ENCODE measurements at places on chromosomes 2 and 18. TPM values are rescaled to one million over a fixed set of nuclear protein-coding genes. Genes with fewer than 3 reads are reported as not detected.
A peak's percentile ranks its signal among the peaks of the same experiment; 100 is the strongest.

Gene NAT8
- not detected for total RNA-seq

Gene AQP12B
- not detected for total RNA-seq

Gene CHST9
- not detected for total RNA-seq

Gene MMADHC
- total RNA-seq: 265 TPM

Gene HOXD13
- not detected for total RNA-seq

Gene TNS1
- total RNA-seq: 147 TPM

Gene HK2
- 31.2 TPM for total RNA-seq

DNA sequence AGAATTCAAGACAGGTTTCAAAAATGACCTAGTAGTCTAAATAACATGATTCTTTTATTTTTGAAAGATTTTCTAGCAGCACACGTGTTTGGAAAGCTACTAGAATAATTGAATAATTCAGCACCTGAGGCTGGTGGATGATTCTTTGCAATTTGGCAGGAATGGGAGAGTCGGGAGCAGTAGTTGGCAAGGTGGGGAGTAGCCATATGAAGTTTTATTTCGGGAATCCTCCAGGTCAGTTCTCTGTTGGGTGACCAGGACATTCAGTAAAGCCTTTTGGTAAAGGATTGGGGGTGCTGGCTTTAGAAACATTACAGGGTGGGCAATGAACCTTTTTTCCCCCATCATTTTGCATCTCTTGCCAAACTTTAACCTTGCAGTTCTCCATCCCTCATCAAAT is 75.0 kb upstream of the LYPD6B start:
- DNase-seq: no peak

DNA sequence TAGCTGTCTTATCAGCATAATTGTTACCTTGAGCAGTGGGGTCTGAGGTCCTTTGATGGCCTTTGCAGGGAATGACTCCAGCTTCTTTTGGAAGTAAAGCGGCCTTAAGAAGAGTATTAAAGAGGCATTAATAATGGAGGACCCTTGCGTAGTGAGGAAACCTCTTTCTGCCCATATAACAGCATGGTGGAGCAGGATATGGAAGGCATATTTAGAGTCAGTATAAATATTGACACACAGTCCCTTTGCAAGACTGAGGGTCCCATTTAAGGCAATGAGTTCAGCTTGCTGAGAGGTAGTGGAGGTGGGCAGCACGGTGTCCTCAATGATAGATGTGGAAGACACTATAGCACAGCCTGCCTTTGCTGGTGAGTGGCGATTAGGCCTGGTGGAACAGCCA is 32.7 kb downstream of the NCL start:
- DNase-seq: no peak

DNA sequence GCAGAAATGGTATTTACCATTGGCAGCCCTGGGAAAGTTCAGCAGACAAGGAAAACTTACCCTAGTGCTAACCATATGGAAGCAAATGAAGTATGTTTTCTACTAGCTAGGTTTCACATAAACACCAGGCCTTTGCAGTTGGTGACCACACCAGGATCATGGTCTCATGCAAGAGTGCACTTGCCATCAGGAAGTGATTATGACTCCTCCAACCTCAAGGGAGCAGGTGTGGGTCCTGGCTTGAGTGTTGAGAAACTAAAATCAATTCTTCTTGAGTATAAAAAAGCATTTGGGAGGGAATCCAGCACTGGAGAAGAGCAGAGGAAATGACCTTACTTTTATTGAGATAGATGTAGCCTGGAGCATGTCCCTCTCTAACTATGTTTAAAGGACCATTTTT is 56.8 kb upstream of the SPAG16 start:
- DNase-seq: no peak

GRCh38 chr2:56571074-56571473 is 387.3 kb downstream of the CCDC85A start:
- no peak for DNase-seq

GRCh38 chr18:78884502-78884901 is 95.1 kb upstream of the SALL3 start:
- no peak for DNase-seq

DNA sequence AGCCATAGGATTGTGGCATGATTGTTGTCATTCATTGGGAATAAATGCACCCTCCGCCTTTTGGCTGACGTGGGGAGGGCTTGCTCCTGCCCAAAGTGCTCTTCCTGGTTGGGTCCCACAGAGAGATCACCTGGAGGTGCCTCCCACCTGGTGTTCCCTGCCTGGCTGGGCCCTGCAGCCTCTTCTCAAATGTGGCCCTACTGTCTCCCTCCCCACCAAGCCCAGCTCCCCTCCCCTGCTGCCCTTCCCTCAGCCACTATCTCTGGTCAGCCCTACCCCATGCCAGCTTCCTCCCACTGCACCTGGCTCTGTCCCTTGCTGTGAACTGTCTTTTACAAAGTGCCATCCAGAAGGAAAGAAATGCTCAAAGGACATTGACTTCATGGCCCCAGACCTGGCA is 173.4 kb downstream of the GLI2 start:
- no peak for DNase-seq

DNA sequence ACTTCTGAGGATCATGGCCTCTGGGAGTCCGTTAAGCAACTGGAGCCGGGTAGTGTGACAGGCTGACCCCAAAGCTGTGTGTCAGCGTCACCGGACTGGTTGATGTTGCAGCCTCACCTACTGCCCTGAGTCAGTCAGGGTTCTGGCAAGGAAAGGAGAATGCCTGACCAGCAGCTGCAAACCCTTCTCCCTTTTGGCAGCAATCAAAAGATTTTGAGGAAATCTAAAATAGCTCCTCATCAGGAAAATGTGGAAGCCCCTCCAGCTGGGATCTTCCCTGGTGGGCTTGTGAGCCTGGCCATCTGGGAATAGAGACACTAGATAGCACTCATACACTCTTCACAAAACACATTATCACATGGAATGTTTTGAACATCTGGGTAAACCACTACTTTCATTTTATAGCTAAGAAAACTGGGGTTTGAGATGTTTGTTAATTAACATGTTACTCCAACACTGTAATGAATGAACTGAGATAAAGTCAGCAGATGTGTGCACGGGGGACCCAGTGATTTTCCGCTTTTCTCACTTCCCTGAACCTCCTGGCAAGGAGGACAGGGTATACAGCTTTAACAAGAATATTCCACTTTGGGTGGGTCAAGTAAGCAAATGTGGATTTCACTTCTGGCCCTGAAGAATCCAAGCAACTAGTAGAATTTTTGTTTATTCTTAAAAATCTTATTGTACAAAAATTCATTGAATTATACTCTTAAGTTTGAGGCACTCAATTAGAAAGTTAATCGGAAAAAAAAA is 24.7 kb downstream of the CLUL1 start:
- DNase-seq: peak; percentile 30

DNA sequence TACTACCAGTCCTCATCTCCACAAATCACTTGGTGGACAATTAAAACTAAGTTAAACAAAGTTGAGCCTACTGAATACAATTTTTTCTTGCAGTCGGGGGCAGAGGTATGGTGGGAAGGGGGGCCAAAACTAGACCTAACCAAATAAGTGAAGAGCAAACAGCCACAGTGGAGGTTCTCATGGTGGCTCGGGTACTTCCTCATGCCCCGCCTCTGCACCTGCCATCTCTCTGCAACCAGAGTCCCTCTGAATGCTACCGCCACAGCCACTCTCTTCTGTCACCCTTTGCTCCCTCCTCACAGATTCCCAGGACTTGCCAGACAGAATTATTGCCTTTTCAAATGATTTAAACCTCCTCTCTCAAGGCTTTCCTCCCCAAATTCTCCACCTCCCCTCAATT is 204.2 kb downstream of the TMEM247 start:
- no peak for DNase-seq

GRCh38 chr18:50623694-50624352 is 63.9 kb downstream of the MAPK4 start:
- DNase-seq: no peak

- no peak for DNase-seq
Measured at GRCh38 chr2:114769110-114769509, 326.7 kb downstream of the DPP10 start.

GRCh38 chr18:62494764-62495163 is 28.1 kb upstream of the ZCCHC2 start:
- DNase-seq: no peak

DNA sequence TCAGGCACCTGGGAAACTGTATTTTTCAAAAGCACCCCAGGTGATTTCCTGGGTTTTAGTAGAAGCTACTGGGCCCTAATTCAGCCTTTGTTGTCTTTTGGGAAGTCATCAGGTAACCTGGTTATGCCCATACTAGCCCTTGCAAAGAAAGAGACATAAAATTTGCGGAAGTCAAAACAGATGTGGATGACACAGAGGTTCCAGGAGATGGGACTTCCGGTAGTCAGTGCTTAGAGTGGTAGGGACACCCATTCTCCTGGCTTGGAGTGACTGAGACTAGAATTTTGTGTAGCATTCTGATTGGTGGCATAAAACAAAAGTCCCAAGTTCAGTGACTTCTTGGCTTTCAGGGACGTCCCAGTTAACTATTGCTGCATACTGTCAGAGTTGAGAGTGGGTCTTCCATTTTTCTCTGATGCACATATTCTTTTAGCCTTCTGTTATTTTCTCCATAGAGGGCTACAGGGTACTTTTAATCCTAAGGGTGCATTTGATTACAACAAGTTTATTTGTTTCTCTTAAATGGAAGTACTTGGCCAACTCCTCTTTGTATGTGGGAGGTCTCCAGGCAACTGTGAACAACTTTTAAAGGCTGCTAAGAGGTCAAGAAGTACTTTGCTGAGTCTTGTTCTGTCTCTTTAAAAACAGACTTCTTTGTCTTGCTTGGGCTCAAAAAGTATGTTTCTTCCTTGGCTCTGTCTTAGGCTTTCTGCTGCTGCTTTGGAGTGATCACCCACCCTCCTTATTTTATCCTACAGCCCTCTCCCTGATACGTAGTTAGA is 8.8 kb downstream of the NAB1 start:
- DNase-seq: no peak

DNA sequence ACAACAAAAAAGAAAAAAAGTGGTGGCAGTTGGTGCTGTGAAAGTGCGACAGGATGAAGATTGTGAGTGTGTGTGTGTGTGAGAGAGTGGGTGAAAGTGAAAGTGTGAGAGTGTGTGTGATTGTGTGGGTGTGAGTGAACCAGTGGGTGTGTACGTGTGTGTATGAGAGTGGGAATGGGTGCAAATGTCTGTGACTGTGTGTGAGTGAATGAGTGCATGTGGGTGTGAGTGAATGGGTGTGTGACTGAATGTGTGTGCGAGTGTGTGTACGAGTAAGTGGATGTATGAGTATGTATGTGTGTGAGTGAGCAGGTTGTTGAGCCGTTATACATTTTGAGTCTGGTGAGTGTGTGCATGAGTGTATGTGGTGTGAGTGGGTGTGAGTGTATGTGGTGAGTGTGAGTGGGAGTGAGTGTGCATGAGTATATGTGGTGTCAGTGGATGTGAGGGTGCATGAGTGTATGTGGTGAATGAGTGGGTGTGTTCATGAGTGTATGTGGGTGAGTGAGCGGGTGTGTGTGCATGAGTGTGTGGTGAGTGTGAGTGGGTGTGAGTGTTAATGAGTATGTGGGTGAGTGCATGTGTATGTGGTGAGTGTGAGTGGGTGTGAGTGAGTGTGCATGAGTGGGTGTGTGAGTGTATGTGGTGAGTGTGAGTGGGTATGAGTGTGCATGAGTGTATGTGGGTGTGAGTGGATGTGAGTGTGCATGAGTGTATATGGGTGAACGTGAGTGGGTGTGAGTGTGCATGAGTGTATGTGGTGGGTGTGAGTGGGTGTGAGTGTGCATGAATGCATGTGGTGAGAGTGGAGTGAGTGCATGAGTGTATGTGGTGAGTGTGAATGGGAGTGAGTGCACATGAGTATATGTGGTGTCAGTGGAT is 69.3 kb upstream of the HPCAL1 start:
- DNase-seq: no peak

DNA sequence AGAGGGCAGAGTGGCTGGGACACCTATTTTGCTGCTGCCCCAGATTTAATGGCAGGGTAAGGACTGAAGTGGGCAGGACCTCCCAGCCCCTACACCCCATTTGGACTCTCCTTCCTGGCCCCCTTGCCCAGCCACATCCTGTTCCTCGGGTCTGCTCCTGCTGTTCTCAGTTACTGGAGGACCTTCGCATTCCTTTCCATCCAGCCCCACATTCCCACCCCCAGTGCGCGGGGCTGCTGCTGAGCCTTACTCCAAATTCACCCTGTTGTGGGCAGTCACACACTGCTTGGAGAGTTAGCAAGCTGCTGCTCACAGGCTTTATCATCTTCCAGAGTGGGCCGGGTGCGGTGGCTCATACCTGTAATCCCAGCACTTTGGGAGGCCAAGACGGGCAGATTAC is 75.2 kb upstream of the SLC14A2 start:
- peak; percentile 11 for DNase-seq

DNA sequence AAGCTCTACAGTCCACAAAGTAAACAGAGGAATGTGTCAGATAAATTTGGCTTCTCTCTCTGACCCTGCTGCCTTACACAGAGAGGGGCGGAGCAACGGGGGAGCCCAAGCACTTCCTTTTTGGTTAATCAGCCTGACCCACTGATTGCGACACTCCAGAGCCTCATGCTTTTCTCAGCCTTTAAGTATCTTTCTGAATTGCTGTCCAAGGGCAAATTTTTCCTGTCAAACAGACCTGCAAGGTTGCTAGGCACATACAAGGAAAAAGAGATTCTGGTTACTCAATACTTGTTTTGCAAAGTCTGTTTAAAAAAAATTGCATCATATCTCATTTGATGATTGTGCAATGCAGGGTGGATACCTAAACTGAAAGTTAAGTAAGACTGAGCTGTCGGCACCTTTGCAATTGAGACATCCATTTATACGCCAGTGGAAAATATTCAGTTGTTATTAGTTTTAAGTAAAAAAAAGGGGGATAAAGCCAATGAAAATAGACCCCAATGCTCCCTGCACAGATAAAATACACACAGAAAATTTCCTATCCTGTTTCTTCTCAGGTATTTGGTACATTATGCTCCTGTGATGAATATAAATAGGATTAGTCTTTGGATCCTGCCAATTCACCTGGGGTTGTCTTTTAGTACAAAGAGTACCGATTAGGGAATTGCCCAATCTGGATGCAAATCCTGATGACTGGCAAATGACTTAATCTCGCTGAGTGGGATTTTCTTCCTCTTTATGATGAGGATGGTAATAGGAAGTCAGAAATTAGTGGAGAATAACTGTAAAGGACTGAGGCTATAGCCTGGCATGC is 260.2 kb upstream of the TRIB2 start:
- peak; percentile 100 for DNase-seq

DNA sequence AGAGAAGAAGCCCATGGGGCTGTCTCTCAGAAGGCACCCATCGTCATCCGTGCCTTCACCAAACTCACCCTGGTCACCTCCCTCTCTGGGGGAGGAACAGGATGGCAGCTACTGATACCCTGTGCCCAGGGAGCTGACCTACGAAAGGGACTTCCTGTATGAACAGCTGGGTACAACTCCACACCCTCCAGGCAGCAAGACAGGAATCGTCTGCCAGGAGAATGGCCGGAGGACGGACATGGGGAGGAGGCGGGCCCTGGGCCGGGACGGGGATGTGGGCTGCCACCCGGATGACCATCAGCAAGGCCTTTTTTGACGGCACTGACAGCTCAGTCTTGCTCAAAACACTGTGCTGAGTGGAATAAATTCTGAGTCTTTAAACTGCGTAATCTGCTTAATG is 243.6 kb downstream of the HDAC4 start:
- no peak for DNase-seq

- peak; percentile 71 for DNase-seq
Measured at GRCh38 chr2:227870710-227871374, 589 bp upstream of the DAW1 start.
